ENCODE measurements at places on chromosomes 7 and 10. TPM values are rescaled to one million over a fixed set of nuclear protein-coding genes. Genes with fewer than 3 reads are reported as not detected.

Gene SDHAF3
- 16.0 TPM for total RNA-seq

DNA sequence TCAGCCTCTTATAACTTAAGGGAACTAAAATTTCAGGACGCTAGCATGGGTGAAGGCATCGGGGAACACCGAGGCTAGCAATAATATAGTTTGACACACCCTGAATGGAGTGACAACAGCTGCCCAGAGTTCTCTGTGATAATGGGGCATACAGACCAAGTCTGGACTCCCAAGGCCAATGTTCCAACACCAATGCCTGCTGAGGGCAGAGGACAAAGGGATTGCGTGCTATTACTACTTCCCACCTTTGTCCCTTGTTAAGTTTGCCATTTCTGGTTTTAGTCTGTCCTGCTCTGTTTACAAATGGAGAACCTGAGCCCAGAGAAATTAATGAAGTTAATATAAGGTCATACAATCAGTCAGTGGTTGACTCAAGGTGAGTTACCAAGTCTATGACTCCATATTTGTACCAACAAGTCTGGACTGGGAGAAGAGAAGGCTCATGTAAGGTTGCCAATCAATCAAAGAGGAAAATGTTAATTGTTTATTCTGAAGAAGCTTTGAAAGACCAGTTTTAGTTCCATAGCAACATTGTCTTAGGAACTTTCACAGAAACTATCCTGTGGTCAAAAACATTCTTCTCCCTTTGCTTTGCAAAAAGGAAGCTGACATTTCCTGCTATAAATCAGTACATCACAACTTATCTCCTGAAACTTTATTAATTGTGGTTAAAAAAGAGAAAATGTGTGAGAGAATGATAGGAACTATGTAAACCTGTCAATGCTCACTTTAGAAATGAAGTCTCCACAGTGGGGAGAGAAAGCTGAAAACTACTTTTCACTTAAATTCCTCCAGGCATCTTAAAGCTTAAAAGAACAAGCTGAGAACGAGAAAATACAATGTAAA, 74.5 kb downstream of the CCDC6 start:
- no peak for DNase-seq

Gene DRGX
- not detected for total RNA-seq

- DNase-seq, result no peak
Measured at GRCh38 chr7:79308192-79308591, 145.3 kb downstream of the MAGI2 start.

GRCh38 chr10:21530641-21531040, 3.4 kb upstream of the MLLT10 start:
- no peak for DNase-seq
